ENCODE measurements at places on chromosomes 7 and 10. TPM values are rescaled to one million over a fixed set of nuclear protein-coding genes. Genes with fewer than 3 reads are reported as not detected.

GRCh38 chr10:70561070-70561469 lies 41.5 kb downstream of the PRF1 start:
- no peak for DNase-seq

- DNase-seq, result no peak
Measured at GRCh38 chr10:68047122-68047521, 28.0 kb downstream of the HERC4 start.

CALML5 gene
- not detected for total RNA-seq

DNA sequence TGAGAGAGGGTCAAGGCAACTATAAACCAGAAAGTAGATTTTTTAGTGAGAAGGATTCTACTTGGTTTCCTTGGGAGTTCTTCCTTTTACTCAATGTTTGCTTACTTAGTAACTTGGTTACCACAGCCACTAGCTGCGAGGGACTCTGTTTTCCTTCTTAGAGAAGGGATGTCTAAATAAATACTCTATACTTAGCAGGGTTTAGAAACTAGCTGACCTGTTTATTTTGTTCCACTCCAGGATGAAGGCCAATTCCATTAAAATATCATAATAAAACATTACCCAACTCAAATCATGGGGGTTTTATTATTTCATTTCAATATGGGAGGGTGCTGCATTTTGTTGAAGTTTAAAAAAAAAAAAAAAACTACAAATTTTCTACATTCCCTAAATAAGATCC lies 87.3 kb downstream of the PPP1R3A start:
- DNase-seq, result no peak

SFTPA2 gene
- not detected for total RNA-seq

UNCX gene
- total RNA-seq, result 0.10 TPM

DNA sequence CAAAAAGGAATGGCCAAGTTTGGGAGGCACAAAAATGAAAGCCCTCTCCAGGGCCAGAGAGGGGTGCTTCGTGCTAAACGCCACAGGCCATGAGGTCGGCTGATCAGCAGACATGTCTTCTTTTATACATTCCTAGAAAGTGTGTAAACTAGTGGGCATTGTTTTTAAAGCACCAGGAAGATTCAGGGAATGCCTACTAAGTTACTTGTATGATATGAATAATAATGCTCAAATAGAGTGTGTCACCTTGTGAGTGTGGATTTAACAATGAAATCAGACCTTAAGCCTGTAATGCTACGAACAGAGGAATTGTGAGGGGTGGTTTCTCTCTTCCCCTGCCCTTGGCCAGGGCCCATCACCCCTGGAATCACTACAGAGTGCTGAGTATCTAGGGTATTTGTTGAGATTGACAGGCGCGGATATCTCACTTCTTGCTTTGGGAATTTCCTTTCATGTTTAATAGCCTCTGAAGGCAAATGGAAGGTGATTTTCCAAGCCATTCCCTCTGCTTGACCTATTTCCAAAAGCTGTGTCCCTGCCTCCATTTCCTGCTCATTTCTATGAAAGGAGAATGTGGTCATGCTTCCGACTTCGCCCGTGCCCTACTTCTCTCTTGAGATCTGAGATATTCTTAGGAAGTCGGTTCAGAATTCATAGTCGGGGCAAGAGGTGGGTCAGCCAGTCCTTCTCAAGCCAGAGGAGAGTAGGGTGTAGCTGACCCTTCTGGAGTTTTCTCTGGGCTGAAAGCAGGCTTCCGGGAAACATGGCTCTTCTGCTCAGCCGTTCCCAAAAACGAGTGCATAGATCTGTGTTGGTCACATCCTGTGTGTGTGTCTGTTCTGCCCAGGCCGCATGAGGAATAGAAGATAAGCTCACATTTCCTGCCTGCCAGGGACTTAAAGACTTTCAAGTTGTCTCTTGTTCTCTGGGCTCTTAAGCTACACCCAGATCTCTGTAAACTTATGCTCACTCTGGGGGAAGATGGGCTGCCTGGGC lies 167.8 kb upstream of the ITGB1 start:
- DNase-seq, result no peak
